Right renal pelvis (tissue), 4 donors: ENCODE measurements at places on chromosomes 4 and X. TPM values are rescaled to one million over a fixed set of nuclear protein-coding genes. Genes with fewer than 3 reads are reported as not detected.

DNA sequence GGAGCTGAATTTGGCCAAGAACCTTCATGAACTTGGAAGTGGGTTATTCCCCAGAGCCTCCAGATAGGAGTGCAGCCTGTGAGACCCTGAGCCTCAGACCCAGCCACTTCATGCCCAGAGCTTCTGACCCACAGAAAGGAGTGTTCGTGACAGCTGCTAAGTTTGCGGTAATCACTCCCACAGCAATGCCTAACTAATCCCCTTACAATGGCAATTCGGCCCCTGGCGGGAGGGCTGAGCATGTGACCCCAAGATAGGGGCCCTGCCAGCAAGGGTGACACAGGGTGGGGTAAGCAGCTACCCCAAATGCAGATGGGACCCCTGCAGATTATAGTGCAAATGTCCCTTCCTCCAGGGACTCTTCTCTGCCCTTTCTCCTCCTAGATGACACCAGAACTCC lies 22.5 kb downstream of the PNMA6E start:
- no peak for DNase-seq

Gene MYL5
- polyA plus RNA-seq, result 15.5 TPM

Gene JAKMIP1
- 0.17 TPM for polyA plus RNA-seq

GRCh38 chrX:18617407-18617750 lies 54.5 kb downstream of the RS1 start:
- peak; percentile 8 for DNase-seq

DNA sequence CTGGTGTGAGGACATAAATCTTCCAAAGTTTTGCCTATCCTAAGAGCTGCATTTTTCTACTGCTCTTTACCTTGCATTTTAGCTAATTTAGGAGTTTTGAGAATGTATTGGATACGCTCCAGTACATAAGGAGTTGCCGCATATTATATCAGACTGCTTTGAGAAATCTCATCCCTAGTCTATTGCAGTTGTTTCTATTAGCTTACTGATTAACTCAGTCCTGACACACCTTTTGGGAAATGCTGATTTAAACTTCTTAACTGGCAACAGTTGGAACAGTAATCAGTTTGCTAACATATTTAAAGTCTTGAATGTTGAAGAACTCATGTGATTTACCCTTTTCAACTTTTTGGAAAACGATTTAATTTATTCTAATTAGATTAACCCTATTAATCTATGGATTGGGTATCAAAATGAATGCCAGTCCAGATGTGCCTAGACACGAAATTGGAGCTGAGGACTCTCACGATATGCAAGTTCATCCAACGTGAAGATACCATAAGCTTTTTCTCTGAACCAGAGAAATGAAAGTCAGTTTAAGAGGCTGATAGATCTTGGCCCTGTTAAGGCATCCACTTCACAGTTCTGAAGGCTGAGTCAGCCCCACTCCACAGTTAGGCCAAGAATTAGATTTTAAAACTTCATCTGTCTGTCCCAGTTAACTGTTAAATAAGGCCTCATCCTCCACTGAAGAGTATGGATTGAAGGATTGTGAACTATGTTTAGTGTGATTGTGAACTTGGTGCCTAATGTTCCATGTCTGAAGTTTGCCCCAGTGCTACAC lies 90.0 kb downstream of the MAOA start:
- no peak for DNase-seq

GRCh38 chrX:135331525-135331924 lies 22.2 kb downstream of the ETDC start:
- no peak for DNase-seq

- no peak for DNase-seq
Measured at GRCh38 chr4:17163156-17163771, 264.8 kb upstream of the LDB2 start.

Gene STEEP1
- polyA plus RNA-seq, result 29.4 TPM

GRCh38 chr4:42341518-42342026 lies 55.7 kb upstream of the SHISA3 start:
- no peak for DNase-seq

GRCh38 chr4:47075919-47076318 lies 44.6 kb downstream of the GABRB1 start:
- DNase-seq, result no peak

GRCh38 chrX:129779747-129780146 lies at the start of gene SASH3:
SASH3 (plus strand) TSS chrX:129779949; CDS start chrX:129780098, 149 bp downstream.
- no peak for DNase-seq
